ENCODE measurements at places on chromosomes 4 and X. TPM values are rescaled to one million over a fixed set of nuclear protein-coding genes. Genes with fewer than 3 reads are reported as not detected.

The PLS3 gene
- polyA plus RNA-seq, result 174 TPM

The HTR2C gene
- polyA plus RNA-seq, result 0.36 TPM

The AKAP14 gene
- 0.51 TPM for polyA plus RNA-seq

The UGT2B10 gene
- polyA plus RNA-seq, result not detected

The BEX2 gene
- polyA plus RNA-seq, result 432 TPM

The TBC1D8B gene
- 5.6 TPM for polyA plus RNA-seq

The NPY1R gene
- 20.3 TPM for polyA plus RNA-seq

The TMEM154 gene
- polyA plus RNA-seq, result 0.06 TPM

The SRPX2 gene
- not detected for polyA plus RNA-seq

The PGAM4 gene
- not detected for polyA plus RNA-seq

The MED14 gene
- 26.1 TPM for polyA plus RNA-seq

The FAT4 gene
- polyA plus RNA-seq, result 0.14 TPM

The KCNE5 gene
- 0.50 TPM for polyA plus RNA-seq

Measured in Purkinje cell (primary cell).